Activated CD8-positive, alpha-beta T cell treated with anti-CD3 and anti-CD28 coated beads, Interleukin-2, amount 10 ng/mL, durations not matched to agents 7 days and 5 days (primary cell): ENCODE measurements at places on chromosomes 2 and 18. TPM values are rescaled to one million over a fixed set of nuclear protein-coding genes. Genes with fewer than 3 reads are reported as not detected.

GRCh38 chr2:212424082-212424481 lies 114.5 kb downstream of the ERBB4 start:
- DNase-seq: no peak

DNA sequence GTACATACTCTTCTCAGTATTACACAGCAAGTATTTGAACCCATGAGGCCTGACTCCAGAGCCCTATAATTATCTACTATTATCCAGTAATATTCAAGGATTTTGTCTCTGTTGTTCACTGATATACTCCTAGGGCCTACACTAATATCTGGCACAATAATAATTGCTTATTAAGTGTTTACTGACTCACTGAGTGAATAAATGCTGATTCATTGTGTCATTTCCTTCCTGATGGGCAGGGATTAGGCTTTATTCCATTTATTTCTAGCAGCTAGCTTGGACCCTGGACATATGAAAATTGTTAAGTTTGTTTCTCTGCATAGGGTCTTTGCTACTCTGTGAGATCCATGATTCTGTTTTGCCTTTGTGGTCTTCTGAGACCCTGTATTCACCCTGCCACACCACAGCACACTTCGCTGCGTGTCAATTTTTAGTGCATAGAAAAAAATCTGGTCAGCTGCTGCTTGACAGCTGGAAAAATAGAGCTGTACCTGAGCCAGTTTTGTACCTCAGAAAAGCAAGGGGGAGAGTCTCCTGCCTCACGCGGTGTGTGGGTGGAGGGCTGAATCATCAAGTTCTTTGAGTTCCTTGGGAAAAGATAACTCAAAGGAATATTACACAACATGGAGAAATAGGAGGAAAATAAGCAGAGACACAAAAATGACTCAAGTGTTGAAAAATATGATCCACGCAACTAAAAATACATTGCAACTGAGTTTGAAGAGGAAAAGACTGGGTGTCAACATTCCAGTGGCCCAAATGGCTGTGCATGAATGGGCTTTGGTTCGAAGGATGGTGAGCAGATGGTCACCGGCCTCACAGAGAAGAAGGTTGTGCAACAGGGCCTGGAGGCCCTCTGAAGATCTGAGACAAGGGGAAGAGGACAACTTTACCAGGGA lies 18.9 kb upstream of the DPP4 start:
- DNase-seq: no peak

- no peak for DNase-seq
Measured at GRCh38 chr18:36693931-36694620, 134.7 kb downstream of the TPGS2 start.

DNA sequence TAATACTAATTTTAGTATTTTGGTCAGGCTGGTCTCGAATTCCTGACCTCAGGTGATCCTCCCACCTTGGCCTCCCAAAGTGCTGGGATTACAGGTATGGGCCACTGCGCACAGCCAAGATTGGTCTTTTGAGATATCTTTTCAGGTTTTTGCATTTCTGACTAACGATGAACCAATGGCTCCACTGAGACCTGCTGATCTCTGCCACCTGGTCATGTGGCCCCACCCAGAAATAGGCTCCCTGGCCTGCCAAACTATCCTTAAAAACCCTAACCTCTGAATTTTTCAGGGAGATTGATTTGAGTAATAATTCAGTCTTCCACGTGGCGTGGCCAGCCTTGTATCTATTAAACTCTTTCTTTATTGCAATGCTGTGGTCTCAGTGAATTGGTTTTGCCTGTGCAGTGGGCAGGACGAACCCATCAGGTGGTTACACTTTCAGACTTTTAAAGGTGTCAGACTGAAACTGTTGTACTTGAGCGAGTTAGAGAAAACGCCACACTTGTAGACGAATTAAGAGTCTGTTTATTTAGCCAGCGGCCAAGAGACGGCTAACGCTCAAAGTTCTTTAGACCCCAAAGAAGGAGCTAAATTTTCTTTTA lies 85.8 kb upstream of the MSH6 start:
- DNase-seq: no peak

- DNase-seq: no peak
Measured at GRCh38 chr2:172090044-172090961, 5.0 kb downstream of the DLX1 start.

- no peak for DNase-seq
Measured at GRCh38 chr2:8219096-8219495, 462.8 kb upstream of the ID2 start.

DNA sequence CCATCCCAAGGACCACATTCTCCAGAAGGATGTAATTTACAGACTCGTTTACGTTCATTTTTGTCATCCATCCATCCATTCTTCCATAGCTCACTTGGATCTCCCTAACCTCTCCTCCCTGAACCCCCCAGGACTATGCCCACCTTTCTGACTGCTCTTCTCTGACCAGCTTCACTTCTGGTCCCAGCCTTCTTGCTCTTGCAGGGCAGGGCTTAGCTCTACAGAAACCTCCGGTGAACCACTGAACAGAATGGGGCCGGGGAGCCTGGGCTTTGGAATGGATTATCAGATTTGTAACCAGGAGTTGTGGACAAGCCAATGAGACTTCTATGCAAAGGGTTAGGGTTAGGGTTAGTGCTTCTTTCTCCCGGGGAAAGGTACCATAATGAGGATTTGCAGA lies 95.0 kb downstream of the TGFA start:
- DNase-seq: peak; percentile 7

GRCh38 chr2:191552066-191552465 lies 125.9 kb upstream of the NABP1 start:
- no peak for DNase-seq

DNA sequence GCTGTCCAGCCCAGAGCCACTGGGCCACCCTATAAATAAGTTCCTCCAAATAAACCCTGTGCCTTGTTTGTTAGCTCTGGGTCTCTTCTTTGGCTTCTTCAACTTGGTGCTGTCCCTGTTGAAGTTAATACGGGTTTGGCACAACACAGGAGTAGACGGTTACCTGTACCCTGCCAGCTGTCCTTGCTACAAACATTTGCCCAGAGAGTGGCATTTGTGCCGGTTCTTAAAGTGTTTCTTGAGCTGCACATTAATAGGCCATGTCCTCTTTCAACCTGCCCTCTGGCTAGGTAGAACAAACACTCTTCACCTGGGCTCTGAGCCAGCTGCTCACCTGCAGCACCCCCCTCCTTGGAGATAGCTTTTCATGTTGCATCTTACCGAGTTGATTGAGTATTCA lies 139.2 kb downstream of the NEDD4L start:
- DNase-seq: no peak

GRCh38 chr2:68901199-68901514 lies 30.0 kb upstream of the BMP10 start:
- DNase-seq: no peak

DNA sequence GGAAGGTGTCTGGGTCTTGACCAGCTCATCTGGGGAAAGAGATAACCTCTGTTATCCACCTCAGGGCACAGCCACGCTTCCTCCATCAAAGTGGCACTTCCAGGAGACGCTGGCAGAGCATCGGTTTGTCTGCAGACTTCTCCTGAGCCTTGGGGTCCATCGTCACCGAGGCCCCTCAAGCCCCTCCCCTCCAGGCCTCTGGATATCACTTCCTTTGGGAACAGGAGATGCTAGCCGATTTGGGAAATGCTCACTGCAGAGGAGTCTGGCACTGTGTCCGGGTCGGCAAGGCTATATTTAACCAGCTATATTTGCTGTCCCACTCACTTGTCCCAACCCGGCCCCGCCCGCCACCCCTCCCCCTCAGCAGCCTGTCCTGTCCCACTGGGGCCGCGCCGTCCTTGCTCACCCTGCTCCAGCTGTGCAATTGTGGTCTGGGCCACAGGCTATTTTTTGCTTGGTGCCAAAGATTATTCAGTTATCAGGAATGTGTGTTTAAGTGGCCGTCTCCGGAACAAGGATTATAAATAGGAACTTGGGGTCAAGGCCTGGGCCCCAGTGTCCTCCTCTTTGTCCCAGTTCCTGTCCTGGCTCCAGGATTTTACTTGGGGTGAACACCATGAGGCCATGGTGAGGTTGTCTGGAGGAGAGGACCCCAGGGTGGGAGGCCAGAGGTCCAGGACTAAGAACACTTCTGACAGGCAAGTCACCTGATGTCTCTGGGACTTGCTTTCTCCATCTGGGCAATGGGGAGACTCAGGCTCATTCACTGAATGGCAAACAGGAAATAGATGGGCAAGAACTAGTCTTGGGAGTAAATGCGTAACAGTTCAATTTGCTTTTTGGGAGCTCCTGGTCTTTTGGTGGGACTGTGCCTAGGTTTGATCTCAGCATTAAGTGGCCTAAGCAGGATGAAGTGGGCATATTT lies 263.6 kb downstream of the DYSF start:
- no peak for DNase-seq

GRCh38 chr2:237432484-237433092 lies 18.6 kb upstream of the COL6A3 start:
- DNase-seq: peak; percentile 76

GRCh38 chr2:231222318-231223000 lies 24.0 kb downstream of the ARMC9 start:
- DNase-seq: no peak

GRCh38 chr2:23631389-23631788 lies 246.4 kb downstream of the KLHL29 start:
- no peak for DNase-seq

DNA sequence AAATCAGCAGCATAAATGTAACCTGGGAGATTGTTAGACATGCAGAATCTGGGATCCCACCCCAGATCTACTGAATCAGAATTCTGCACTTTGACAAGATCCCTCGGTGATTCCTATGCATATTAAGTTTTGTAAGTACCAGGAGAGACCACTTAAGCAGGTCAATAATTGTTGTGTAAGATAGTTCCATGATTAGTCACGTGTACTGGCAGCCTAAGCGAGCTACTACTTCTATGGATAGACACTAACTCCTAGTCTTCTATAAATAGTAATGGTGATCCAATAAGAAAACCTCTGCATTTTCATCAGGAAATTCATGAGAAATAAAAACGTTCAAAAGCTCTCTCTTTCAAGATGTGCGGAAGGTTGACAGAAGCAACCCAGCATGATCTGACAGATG lies 988.2 kb upstream of the CHAC2 start:
- no peak for DNase-seq

GRCh38 chr2:157414050-157414449 lies 29.8 kb downstream of the CYTIP start:
- no peak for DNase-seq

- DNase-seq: no peak
Measured at GRCh38 chr2:106338043-106338442, 130.2 kb downstream of the RGPD3 start.

- no peak for DNase-seq
Measured at GRCh38 chr2:9809448-9810088, 33.7 kb upstream of the TAF1B start.

- DNase-seq: no peak
Measured at GRCh38 chr2:67881816-67882215, 181.0 kb downstream of the C1D start.

DNA sequence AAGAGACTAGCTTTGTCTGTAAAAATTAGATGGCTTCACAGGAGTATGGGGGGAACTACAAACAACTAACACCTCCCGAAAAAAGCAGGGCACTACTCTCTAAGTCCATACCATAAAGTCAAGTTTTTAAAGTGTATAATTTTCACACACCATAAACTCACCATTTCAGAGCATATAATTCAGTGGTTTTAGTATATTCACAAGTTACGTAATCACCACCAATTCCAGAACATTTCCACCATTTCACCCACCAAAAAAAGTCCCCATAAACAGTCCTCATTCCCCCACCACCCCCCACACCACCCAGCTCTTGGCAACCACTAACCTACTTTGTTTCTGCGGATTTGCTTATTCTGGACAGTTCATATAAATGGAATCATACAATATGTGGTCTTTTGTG lies 33.8 kb downstream of the CFAP36 start:
- no peak for DNase-seq

Gene SRD5A2
- not detected for total RNA-seq

Gene CNGA3
- total RNA-seq: not detected

Gene ACADL
- not detected for total RNA-seq

Gene BCL11A
- total RNA-seq: not detected

Gene ASPRV1
- total RNA-seq: 0.74 TPM

Gene FAM161A
- total RNA-seq: 5.3 TPM

Gene INHA
- total RNA-seq: not detected

Gene DLX1
- not detected for total RNA-seq

Gene SIX2
- not detected for total RNA-seq
